ENCODE measurements at places on chromosomes 3 and 15.

GRCh38 chr3:52119826-52120225 is 34.4 kb downstream of the POC1A start:
- DNase-seq = peak; percentile 46

- no peak for DNase-seq
These were observed 53.7 kb upstream of the TRAK1 start for GRCh38 chr3:42037318-42037945.

DNA sequence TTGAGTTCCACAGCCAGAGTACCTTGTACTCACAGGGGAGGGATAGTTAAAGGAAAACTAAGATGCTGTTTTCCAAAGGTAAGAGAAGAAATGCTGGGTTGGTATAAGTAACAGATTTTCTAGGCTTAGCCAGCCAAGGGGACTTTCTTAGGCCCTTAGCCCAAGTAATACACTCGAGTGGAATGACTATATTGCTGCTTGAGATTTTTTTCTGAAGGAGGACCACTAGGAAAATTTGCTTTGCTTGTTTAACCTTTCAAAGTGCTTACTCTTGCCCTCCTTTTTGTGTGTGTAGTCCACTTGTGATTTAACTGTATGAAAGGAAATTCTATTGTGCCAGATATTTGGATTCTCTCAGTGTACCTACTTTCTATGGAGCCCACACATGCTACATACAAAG is 50.5 kb downstream of the IL5RA start:
- DNase-seq = no peak

DNA sequence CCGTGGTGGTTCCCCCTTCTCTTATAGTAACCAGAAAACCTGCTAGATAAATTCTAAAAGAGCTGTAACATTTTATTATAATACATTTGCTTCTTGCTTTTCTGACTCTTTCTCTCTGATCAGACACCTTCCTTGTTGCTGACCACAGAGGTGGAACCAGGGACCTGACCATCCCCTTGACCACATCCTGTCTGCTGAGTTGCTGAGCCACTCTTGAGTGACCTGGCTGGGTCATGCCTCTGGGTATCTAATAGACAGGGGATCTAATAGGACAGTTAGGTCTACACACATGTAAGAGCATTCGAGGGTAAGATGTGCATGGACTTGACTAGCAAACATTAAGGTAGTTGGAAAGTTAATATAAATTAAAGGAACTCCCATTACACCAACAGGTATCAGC is 22.8 kb upstream of the TRIM59 start:
- no peak for DNase-seq

- DNase-seq = no peak
These were observed 570.2 kb downstream of the NTRK3 start for GRCh38 chr15:87686339-87686738.

- DNase-seq = no peak
These were observed 36.9 kb downstream of the SH3BP5 start for GRCh38 chr3:15295506-15295905.

DNA sequence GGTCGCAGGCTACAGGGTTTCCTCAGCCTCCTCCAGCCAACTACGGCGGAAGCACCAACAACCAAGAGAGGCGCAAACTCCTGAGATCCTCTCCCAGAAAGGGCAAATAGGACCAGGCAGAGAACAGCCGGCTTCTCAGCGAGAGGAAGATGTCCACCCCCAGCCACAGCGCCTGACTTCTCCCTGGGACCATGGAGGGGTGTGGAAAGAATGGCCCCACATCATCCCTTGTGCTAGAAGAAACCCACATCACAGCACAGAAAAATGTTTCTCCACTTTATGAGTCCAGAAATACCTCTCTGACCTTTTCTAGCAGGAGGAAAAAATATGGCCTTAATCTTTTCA is 105.7 kb downstream of the XXYLT1 start:
- DNase-seq = no peak

- no peak for DNase-seq
These were observed 657.0 kb downstream of the TUSC7 start for GRCh38 chr3:117366574-117366973.

- DNase-seq = no peak
These were observed 122.6 kb downstream of the FBN1 start for GRCh38 chr15:48522911-48523310.

- no peak for DNase-seq
These were observed 261.1 kb downstream of the EPHB1 start for GRCh38 chr3:135056084-135056730.

GRCh38 chr15:87374339-87374738 is 882.2 kb downstream of the NTRK3 start:
- no peak for DNase-seq

GRCh38 chr3:32109256-32109655 is 2.8 kb downstream of the GPD1L start:
- peak; percentile 95 for DNase-seq

DNA sequence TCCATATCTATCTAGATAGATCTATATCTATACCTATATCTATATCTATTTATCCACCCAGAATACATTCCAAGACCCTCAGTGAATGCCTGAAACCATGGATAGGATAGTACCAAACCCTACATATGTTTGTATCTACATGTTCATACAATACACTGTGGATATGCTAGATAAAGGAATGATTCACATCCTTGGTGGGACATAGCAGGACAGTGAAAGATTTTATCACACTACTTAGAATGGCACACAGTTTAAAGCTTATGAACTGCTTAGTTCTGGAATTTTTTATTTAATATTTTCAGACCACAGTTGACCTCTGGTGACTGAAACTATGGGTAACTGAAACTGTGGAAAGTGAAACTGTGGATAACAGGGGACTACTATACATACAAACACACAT is 198.8 kb upstream of the TTC14 start:
- no peak for DNase-seq

GRCh38 chr3:171984883-171985282 is 54.5 kb upstream of the FNDC3B start:
- no peak for DNase-seq

DNA sequence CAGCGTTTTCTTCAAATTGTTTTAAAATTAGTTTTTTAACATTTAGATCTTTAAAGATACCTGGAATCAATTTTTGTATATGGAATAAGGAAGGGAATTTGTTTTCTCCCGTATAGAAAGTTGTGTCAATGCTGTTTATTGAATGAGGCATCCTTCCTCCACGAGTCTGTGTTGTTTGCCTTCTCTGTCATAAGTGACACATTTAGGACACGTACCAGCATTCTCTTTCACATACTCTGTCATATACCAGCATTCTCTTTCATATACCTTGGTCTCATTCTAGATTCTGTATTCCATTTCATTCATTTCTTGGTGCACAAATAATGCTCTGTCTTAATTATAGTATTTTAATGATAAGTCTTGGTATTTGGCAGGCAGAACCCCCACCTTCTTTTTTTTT is 10.3 kb downstream of the ATP11B start:
- DNase-seq = no peak

- DNase-seq = no peak
These were observed 1.2 kb upstream of the LARS2 start for GRCh38 chr3:45387171-45387570.

DNA sequence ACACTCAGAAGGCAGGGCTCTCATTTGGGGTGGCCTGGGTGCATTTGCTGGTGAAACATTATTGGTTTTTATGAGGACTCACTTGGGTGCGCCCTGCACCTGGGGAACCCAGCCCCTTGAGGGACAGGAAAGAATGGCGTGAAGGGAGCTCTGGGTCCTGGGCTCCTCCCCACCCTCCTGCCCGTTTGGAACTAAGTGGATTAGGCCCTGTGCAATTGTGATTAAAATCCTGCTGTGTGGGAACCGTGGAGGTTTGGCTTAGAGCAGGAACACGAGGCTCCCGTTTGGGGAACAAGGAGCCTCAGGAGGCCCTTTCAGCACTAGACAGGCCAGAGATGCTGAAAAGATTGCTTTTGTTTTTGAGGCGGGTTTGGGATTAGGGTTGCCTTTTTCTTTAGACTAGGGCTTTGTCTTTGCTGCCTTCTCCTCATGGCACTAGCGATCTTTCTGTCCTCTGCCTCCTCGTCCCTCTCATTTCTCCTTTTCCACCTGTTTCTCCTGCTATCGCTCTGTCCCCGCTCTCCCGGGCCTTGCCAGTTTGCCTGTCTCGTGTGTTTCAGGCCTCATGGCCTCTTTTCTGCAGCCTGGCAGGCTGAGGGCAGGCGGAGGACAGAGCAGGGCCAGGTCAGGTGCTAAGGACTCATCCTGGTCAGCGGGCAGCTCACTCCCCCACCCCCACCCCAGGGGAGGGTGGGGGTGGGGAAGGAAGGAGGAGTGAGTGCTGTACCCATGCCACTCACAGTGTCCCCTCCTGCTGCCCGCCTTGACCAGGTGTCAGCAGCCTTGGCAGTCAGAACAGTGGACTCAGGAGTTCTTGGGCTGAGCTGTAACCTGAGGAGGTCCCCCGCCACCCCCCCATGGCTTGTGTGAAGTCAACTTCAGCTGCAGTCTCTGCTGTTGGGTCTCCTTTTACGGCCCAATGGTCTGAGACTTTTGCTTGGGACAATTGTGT is 8.6 kb downstream of the MAPKAPK3 start:
- DNase-seq = no peak

GRCh38 chr15:100877551-100877950 is 2.1 kb upstream of the ALDH1A3 start:
- DNase-seq = no peak

- no peak for DNase-seq
These were observed 423.6 kb upstream of the MDFIC2 start for GRCh38 chr3:70736009-70736408.

DNA sequence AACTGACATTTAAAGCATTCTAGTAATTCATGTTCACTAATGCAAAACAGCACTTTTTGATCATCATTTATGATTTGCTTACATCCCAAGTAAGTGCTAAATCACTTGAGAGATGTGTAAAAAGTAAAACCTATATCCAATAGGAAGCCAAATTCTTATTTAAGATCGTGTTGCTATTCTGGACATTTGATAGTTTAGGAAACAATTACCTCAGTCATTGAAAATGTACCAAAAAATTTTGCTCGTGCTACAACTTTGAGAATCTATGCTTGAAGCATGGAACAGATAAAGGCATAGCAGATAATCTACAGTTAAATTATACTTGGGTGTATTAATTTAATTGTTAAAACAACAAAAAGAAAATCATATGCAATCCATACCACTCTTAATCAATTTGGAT is 571.6 kb upstream of the NR2F2 start:
- no peak for DNase-seq

GRCh38 chr15:79962178-79962577 is 8.8 kb downstream of the BCL2A1 start:
- no peak for DNase-seq

GRCh38 chr15:85141726-85142125 is 160.1 kb downstream of the PDE8A start:
- no peak for DNase-seq

DNA sequence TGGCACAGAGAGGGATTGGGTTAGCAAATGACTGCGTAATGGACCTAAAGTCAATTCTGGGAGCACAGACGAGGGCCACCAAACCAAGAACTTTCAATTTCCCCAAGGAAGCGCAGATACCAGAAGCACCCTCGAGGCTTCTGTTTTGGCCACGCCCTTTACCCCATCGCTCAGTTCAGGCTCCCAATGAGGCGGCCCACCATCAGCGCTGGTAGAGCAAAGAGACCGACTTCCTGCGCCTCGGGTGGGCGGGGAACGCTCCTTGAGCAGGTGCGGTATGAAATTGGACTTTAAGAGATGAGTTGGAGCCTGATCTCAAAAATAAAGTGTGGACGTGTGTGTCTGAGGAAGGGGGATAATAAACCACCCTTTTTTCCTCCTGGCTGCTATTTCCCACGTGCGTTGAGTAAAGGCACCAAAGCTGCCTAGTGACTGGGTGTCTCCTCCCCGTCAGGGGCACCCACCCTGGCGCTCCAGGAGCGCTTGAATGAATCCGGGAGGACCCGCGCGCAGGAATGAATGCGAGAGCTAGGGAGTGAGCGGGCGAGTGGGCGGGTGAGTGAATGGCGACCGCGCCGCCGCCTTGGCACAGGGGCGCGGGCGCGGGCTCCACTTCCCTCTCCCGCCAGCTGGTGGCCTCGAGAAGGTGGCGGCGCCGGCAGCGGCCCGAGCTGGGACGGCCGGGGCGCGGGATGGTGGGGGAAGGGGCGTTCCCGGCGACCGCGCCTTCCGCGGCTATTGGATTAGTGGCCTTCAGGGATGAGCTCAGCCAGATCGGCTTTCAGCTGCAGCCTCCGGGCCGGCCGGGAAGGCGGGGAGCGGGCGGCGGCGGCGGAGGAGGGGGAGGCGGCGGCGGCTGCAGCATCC is at the start of gene SPSB4:
TSS of gene SPSB4 (plus strand) at position 772 of the 867 bp plus-strand sequence. CDS start 14,758 bp downstream, outside the sequence.
- DNase-seq = peak; percentile 86

DNA sequence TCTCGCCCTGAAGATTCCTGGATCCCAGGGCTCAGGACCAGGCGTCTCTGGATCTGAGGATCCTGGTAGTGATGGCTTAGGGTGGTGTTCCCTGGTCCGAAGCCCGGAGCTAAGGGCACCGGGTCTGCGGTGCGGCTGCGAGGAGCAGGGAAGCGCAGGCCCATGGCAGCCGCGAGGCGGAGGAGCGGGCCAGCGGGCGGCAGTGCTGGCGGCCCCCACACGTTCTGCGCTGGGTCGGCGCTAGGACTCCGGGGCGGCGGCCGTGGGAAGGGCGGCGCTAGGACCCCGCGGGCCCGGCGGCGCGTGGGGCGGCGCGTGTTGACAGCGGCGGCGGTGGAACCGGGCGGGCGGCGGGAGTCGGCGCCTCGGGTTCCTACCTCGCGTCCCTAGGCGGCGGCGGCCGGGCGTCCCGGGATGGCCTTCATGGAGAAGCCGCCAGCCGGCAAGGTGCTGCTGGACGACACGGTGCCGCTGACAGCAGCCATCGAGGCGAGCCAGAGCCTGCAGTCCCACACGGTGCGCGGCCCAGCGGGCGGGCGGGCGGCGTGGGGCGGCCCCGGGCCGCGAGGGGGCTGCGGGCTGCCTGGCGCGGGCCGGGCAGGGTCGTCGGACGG is at the start of gene PXK:
TSS of gene PXK (plus strand) at position 318 of the 614 bp plus-strand sequence. CDS start at position 415, 97 bp downstream.
- peak; percentile 91 for DNase-seq

DNA sequence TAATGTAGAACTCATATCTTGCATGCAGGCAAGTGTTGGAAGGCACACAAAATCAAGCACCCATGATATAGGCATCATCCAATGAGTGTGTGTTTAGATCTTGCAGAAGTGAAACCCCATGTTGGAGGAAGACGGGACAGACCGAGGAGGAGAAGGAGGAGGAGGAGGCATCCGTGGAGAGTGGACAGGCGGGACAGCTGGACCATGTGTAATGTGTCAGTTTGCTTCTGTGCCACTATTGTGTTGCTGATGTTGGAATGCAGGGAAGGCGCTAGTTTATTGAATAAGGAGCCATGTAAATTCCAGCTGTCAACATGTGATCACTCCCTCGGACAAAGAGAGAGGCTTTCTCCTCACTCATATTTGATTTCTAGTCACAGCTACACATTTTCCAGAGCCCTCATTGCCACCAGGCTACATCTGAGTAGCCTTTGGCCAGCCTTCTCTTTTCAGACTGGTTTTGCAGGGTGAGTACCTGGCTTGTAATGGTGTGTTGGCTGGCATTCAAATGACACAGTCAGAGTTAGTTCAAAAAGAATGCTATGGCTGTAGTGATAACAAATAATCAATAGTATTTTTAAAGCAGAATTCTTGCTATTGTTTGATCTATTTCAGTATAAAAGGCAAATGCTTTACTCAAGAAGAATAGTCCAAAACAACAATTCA is 1037.6 kb upstream of the NR2F2 start:
- no peak for DNase-seq

GRCh38 chr3:140724856-140725812 is 47.3 kb downstream of the TRIM42 start:
- no peak for DNase-seq
